ENCODE measurements at places on chromosomes 13 and 19. TPM values are rescaled to one million over a fixed set of nuclear protein-coding genes. Genes with fewer than 3 reads are reported as not detected.

Gene PEAK3
- not detected for total RNA-seq

GRCh38 chr13:35977060-35977459 is 154.1 kb downstream of the DCLK1 start:
- DNase-seq, result no peak

GRCh38 chr13:24212674-24213073 is 52.2 kb downstream of the SPATA13 start:
- DNase-seq, result peak; percentile 11

- DNase-seq, result no peak
Measured at GRCh38 chr13:45441633-45442032, 23.1 kb upstream of the COG3 start.

DNA sequence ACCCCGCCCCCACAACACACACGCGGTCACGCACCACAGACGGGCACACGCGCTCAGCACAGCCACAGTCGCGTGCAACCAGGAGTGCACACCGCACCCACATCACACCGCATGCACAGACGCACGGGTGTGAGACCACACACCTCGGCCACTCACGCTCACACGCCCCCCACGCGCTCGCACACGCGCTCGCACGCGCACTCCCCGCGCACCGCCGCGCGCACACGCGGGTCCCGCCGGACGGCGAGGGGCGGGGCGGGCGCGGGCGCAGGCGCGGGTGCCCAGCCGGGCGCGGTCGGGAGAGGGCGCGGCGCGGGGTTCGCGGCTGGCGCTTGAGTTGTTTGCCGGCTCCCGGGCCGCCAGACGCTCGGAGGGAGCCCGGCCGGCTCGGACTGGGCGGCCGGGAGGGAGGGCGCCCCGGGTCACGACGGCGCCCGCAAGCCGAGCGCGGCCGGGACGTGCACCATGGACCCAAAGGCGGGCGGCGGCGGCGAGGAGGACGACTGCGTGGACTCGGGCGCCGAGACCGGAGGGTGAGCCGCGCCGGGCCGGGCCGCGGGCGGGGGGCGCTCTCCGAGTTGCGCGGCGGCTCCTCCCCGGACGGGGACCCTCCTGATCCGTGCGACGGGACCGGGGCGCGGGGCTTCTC is at the start of gene FAM124A:
Gene FAM124A (plus strand): TSS at position 362 of the 649 bp plus-strand sequence. CDS start 104 bp downstream, at position 466.
- peak; percentile 82 for DNase-seq

All from GM23338 (cell line).